Fibroblast of villous mesenchyme (primary cell): ENCODE measurements at places on chromosomes 13 and 19.

- no peak for DNase-seq
Measured at GRCh38 chr13:73948848-73949529, 185.2 kb downstream of the KLF12 start.

GRCh38 chr13:83881917-83882605 lies at the start of gene SLITRK1:
Gene SLITRK1, minus strand, starts transcription at chr13:83882474. Its CDS starts 967 bp downstream, at chr13:83881507.
- DNase-seq = no peak

GRCh38 chr19:10764340-10764894 lies 46.5 kb downstream of the DNM2 start:
- peak; percentile 33 for DNase-seq

DNA sequence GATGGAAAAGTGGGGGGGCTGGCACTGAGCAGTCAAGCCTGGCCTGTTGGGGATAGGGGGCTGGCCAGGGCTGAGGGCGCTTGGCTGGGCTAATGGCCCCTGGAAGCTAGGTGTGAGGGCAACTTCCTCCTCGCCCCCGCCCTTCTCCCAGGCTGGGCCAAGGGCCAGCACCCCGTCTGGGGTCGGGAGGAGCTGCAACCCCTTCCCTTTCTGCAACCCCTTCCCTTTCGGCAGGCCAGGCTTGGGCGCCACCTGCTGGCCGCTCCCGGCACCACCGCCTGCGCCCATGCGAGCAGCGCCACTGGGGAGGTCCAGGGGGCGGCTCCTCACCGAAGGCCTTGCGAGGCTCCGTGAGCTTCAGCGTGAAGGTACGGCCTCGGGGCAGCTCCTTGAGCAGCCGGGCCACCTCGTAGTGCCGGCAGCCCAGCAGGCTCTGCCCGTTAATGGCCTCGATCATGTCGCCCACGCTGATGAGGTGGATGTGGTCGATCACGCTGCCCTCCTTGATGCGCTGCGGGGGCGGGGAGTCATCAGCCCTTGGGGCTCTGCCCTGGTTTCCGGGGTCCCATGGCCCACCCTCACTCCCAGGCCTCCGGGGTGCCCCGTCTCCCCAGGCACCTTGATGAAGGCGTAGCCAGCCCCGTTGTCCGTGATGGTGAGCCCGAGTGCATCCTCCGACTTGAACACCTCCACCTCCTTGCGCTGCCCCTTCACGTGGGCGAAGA lies 5.0 kb upstream of the PTGER1 start:
- DNase-seq = no peak

DNA sequence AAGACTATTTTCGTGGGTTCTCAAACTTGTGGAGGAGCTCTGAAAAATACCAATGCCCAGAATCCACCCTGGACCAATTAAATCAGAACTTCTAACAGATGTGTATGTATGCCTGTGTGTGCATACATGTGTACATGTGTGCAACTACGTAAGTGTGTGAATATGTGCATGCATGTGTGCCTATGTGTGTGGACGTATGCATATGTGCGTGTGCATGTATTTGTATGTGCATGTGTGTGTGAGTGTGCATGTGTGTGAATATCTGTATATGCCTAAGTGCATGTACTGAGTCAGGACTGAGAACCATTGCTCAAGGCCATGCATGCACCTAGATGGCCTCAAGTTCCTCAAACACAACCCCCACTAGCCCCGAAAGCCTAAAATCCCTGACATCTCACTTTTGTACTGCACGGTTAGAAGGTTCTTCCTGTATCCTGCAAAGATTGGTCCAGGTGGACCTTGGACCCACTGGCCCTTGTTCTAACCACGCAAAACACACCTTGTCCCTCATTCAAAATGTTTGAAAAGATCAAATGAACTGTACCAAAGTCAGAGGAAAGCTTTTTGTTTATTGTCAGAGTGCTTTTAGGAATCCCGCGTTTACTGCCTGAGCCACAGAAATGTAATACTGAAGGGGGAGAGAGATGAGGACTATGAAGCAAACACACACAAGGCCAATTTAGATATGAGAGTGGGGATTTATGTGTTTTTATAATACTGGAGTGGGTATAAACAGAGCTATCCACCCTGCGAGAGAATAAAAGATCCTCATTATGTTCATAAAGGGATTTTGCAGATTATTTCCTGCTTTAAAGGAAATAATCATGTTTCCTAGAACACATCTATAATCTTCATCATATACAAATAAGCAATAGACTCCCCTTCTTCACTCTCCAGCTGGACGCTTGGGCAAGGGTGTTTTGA lies 39.1 kb downstream of the LATS2 start:
- DNase-seq = no peak

DNA sequence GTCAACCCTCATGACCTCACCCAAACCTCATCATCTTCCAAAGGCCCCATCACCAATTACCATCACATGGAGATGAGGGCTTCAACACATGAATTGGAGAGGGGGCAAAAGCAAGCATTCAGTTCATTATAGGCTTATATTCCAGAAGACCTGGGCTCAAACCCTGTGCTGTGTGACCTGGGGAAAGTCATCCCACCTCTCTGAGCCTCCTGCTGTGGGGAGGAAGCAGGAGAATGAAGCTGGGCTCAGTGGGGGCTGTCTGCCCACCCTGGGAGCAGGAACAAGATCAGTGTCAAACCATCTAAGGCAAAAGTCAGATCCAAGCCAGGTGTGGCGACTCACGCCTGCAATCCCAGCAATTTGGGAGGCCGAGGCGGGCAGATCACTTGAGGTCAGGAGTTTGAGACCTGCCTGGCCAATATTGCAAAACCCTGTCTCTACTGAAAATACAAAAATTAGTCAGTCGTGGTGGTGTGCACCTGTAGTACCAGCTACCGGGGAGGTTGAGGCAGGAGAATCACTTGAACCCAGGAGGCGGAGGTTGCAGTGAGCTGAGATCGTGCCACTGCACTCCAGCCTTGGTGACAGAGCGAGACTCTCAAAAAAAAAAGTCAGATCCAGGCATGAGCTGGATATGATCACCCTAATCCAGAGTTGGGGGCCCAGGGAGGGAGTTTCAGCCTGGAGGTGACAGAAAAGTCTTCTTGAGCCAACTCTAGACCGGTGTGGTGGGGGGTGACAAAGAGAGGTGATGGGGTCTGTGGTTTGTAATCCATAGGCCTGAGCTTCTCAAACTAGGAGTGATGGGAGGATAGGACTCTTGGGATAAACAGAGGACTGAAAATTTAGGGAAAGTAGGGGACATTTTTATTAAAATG lies 1.6 kb upstream of the TPM4 start:
- no peak for DNase-seq

GRCh38 chr13:98890925-98891324 lies 86.9 kb downstream of the DOCK9 start:
- DNase-seq = no peak

DNA sequence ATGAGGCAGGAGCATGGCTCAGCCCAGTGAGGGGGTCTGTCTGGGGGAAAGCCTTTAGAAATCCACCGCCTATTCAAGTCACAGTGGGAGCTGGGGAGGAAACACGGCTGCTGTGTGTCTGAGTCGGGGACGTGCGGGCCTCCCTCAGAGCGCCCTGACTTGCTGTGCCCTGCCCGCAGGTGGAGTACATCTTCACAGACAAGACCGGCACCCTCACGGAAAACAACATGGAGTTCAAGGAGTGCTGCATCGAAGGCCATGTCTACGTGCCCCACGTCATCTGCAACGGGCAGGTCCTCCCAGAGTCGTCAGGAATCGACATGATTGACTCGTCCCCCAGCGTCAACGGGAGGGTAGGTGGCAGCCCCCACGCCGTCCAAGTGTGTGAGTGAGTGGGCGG lies 137.8 kb upstream of the MCF2L start:
- DNase-seq = no peak
